ENCODE measurements at places on chromosomes 6 and 20.

- no peak for DNase-seq
These were observed 93.0 kb upstream of the POPDC3 start for GRCh38 chr6:105272786-105273185.

GRCh38 chr20:58682656-58683531 is 9.7 kb upstream of the NPEPL1 start:
- DNase-seq, result no peak

DNA sequence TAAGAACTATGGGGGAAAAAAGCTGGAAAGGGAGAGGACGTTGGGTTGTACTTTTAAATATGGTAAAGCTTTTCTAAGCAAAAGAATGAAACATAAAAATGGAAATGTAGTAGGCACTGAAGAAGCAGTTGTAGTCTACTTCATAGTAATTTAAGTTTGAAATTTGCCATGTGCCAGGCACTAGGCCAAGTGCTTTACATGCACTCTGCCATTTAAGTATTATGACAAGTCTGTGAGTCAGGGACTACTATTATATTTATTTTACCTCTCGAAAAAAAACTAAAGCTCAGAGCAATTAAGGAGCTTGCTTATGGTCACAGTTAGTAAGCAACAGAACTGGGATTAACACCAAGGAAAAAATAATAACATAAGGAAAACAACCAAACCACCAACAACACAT is 257.8 kb downstream of the GMDS start:
- no peak for DNase-seq

- no peak for DNase-seq
These were observed 2.8 kb upstream of the PNPLA1 start for GRCh38 chr6:36266913-36267644.

- no peak for DNase-seq
These were observed 122.9 kb upstream of the MMS22L start for GRCh38 chr6:97405818-97406409.

DNA sequence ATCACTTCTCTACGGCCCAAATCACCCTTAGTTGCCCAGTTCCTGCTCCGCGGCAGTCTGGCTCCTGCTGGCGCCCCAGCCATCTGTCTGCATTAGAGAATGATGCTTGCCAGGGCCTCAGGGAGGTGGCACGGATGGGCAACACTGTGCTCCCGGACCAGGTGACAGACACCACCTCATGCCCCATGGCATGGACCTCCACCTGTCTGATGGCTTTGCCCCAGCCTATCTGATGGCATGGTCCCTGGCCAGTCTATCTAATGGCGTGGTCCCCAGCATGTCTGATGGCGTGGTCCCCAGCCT is 18.8 kb upstream of the MRGBP start:
- DNase-seq, result no peak

DNA sequence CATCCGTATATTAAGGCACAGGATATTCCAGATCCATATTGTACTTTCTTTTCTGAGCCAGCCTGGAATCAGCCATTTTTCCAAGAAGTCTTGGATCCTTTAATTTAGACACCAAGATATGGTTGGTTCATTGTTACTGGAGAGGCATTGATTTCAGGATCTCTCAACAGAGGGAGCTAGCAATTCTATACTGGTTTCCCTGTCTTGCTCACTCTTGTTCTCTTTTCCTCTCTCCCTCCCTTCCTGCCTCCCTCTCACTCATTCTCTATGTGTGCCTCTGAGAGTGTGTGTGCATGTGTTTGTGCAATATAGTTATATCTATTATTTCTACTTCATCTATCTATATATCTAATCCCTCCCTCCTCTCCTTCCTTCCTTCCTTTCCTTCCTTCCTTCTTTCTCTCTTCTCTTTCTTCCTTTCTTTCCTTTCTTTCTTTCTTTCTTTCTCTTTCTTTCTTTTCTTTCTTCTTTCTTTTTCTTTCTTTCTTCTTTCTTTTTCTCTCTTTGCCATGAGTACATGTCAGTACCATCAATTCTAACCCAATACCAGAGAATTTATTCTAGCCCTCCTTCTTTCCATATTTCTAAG is 299.1 kb downstream of the EPHA7 start:
- no peak for DNase-seq

- DNase-seq, result no peak
These were observed 135.4 kb upstream of the AKIRIN2 start for GRCh38 chr6:87837444-87837843.

- peak; percentile 49 for DNase-seq
These were observed 218.2 kb downstream of the OR2B2 start for GRCh38 chr6:27693766-27694546.

DNA sequence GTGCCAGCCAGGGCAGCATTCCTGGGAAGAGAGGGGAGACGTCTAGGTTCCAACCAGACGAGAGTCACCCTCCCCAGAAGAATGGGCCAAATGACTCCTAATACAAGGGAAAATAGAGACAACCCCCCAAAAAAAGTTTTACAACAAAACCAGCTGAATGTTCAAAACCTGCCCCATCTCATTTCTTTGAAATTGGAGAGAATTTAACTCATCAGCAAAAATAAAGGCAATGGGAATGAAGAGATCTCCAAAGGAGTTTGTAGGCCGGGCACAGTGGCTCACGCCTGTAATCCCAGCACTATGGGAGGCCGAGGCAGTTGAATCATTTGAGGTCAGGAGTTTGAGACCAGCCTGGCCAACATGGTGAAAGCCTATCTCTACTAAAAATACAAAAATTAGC is 9.7 kb upstream of the EMILIN3 start:
- no peak for DNase-seq

Measured in stimulated activated CD4-positive, alpha-beta T cell treated with anti-CD3 and anti-CD28 coated beads, Interleukin-2, amount 100 ng/mL, for 24 hours (primary cell).